ENCODE measurements at places on chromosomes 12 and 14. TPM values are rescaled to one million over a fixed set of nuclear protein-coding genes. Genes with fewer than 3 reads are reported as not detected.

The FGF23 gene
- total RNA-seq, result not detected

The IRAK3 gene
- 26.6 TPM for total RNA-seq

The GNB3 gene
- total RNA-seq, result 3.0 TPM

The ZFHX2 gene
- 1.2 TPM for total RNA-seq

The NCKAP5L gene
- total RNA-seq, result 14.1 TPM

The TAS2R42 gene
- not detected for total RNA-seq

The MANSC4 gene
- total RNA-seq, result not detected

The TAS2R10 gene
- total RNA-seq, result 2.6 TPM

The ARHGAP5 gene
- total RNA-seq, result 201 TPM

DNA sequence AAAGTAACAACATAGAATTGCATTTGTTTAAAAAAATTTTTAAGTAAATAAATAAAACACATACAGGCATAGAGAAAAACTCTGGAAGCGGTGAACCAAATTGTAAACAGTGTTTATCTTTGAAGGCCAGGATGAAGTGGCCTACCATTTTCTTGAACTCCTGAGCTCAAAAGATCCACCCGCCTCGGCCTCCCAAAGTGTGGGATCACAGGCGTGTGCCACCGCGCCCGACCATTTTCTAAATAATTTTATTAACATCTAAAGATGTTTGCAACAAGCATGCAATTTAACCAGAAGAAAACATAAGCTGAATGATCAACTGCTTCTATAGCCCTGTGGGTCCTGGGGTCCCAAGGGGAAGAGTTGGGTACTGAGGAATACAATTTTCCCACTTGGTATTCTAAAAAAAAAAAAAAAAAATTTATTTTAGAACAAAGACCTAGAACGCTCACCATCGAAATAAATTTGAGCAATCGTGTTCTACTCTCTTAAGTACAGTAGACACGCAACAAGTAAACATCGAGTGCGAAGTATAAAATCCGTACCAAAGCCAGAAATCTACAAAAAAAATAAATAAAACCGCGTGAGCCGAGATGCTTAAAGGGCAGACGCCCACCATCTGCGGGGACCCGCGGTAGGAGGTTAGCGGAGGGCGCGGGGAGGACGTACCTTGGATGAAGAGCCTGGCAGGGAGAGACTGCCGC lies 484 bp downstream of the MIS18BP1 start:
- no peak for DNase-seq

DNA sequence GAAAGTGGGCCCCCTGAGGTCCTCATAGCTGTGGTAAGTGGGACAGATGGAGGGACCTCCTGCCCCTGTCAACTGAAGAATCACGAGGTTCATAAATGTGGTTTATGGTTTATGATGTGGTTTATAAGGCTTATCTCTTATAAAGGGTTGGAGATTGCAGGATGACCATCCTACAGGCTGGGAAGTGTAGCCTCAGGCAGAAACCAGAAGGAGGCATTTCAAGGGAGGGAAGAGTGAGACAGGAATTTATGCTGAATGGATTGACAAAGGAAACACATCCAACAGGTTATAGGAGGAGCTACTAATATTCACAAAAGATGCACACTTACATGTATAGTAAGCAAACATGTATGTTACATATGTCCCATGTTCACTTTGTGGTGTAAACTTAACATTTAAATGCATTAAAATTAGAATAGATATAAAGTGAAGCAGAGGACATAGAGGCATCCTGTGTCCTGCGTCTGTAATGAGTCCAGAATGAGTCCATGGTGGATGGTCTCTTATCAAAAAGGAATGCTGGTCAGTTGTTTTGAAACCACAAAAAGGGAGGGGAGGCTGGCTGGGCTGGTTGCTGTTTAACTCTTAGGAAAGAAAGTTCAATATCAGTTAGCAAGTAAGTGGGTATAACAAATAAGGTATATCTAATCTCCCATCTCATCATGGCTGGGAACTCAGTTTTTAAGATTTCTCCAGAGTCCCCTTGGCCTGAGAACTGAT lies 149.0 kb upstream of the RMST start:
- no peak for DNase-seq

GRCh38 chr12:100987552-100988521 lies 193.3 kb downstream of the ANO4 start:
- DNase-seq, result no peak

GRCh38 chr12:107525719-107526554 lies 159.7 kb upstream of the PWP1 start:
- no peak for DNase-seq

DNA sequence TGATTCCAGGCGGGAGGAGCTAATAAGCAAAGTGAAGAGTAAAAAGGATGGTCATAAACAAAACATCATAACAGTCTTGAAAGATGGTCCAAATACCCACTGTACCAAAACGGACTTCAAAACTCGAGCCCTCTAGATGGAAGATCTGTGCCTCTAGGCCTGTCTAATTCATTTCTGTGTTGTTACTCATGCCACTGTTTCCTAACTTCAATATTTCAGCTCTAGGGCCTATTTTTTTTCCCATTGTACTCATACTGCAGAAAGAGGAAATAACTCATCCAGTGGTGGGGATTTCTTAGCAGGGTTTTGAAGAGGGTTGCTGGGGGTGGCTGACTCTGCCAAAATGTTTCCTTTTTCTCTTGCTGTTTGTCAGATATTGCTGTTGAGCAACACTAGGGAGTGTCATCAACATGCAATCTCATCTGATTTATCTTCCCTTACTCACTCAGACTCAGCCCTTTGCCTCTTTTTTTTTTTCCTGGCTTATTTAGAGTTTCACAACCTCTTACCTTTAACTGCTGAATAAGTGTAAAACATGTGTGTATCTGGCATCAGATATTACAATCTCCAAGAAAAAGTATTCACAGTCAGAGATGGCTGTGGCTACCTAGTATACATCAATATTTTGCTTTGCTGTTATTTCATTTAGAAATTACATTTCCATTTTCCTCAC lies 189.6 kb downstream of the DUSP6 start:
- peak; percentile 23 for DNase-seq

- DNase-seq, result no peak
These were observed 176.3 kb upstream of the FKBP4 start for GRCh38 chr12:2618291-2618995.

GRCh38 chr14:19754172-19754571 lies 10.8 kb downstream of the OR4Q3 start:
- no peak for DNase-seq

- DNase-seq, result peak; percentile 75
These were observed 313.6 kb downstream of the ZFP36L1 start for GRCh38 chr14:68479247-68479646.

DNA sequence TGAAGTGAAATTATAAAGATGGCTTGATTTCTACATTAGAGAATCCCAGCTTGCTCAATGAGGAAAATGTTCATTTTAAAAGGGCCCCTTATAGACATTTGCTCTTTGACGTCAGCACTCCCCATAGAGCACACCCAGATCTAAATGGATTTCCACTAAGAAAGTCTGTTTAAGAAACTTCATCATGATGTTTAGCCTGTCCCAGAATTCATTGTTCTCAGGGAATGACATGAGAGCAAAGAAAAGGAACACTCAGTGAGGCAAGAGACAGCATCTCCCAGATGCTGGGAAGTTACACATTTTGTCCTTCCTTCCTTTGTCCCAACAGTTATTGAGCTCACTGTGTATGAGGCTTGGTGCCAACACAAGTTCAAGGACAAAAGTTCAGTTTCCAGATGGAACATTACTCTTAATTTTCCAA lies 4.9 kb downstream of the PHLDA1 start:
- DNase-seq, result no peak

DNA sequence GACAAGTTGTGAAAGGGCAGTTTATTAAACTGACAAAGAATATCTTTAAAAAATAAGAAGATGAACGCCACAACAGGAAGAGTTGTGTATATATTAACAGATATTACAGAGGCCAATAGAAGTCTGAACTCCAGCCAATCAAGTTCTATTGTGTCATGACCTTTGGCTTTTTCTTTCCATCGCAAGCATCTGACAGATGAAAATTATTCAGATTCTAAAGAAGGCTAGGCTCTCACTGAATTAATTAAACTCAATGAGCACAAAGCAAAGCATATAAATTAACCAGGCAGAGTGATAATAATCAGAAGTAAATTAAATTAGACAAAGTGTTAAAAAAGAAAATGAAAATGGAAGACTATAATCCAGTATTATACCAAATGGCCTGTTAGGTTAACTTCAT lies 62.0 kb upstream of the PYGL start:
- DNase-seq, result no peak

DNA sequence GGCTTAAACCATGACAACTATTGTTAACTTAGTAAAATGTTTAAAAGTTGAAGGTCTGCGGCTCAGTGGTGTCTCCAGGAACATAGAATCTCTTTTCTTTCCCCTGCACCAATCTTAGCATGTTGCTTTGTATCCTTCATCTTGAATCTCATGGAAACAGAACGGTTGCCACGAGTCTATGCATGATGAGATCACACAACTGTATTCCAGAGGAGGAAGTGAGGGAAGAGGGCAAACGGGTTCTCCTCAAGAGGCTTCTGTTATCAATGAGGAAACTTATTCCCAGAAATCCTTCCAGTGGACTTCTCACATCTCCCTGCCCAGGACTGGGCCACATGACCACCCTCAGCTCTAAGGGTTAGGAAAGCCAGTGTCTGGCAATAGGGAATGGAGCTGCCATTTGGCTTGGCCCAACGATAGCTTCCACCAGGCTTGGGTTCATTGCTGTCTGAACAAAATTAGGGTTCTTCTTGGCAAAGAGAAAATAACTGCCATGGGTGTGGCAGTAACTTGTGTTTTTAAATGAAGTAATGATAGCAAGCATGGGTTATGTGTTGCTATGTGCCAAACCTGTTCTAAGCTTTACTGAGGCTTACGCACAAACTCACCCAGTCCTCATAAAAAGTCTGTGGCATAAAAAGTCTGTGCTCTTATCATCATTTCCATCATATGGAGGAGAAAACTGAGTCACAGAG lies 17.4 kb downstream of the PLXNC1 start:
- no peak for DNase-seq

DNA sequence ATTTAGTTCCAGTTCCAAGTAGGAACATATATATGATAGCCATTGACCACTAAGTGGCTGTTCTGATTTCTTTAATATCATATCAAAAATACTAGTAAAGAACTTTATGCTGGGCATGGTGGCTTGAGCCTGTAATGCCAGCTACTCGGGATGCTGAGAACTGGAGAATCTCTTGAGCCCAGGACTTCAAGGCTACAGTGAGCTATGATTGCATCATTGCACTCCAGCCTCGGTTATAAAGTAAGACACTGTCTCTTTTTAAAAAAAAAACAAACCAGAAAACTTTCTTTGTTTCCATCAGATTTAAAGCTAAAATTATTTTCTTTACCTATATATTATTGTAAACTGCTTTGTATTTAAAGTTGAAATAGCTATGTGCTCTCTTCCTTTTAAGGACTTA lies 127.0 kb downstream of the SCAF11 start:
- DNase-seq, result no peak

- no peak for DNase-seq
These were observed 13.0 kb upstream of the PYGL start for GRCh38 chr14:50957296-50957695.

DNA sequence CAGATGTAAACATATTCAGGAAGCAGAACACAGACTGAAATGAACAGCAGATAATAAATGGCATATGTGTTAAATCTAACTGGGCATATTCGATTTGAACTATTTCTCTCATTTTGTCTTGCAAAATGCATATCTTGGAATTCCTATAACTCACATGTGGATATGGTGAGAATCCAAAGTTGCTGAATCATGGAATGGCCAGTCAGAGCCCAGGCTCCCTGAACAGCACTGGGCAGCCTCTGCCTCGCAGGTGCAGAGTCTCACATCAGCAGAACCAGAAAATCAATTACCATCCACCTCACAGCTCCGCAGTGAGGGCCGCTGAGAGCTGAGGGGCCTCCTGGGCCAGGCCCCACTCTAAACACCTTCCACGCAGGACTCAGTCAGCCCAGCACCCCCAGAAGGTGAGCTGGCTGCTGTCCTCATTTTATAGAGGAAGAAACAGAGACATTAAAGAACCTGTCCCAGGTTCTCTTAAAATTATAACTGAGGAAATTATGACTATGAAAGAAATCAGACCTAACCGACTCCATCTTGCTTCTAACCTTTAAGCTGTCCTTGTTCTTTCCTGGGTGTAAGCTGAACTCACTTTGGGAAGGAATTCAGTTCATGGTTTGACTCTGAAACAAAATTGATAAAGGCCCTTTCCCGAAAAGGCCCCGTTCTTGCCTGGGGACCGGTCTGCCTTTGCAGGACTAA lies 269.1 kb upstream of the SFSWAP start:
- DNase-seq, result no peak

- DNase-seq, result peak; percentile 78
These were observed at the start of gene RASSF8 for GRCh38 chr12:25958428-25959070. RASSF8 (plus strand) TSS chr12:25958682; CDS start chr12:26055344, 96,662 bp downstream.

- no peak for DNase-seq
These were observed 462.2 kb downstream of the DIO2 start for GRCh38 chr14:79749065-79749464.

GRCh38 chr12:29634057-29634456 lies 136.6 kb upstream of the OVCH1 start:
- no peak for DNase-seq

DNA sequence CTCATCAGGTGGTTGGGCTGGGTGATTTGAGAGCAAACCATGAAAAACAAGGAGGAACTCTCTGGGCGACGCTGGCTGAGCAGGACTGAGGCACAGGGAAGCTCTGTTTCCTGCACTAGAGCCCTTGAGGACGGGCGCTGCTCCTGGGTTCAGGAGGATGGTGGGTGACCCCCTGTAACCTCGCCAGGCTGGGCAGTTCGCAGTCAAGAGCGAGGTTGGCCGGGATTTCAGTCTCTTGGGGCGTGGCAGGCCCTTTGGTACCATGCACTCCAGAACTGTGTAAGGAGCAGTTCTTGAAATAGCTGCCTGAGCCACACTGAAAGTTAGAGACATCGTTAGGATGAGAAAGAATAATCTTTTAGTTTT lies 202.2 kb downstream of the TSPAN9 start:
- peak; percentile 80 for DNase-seq

DNA sequence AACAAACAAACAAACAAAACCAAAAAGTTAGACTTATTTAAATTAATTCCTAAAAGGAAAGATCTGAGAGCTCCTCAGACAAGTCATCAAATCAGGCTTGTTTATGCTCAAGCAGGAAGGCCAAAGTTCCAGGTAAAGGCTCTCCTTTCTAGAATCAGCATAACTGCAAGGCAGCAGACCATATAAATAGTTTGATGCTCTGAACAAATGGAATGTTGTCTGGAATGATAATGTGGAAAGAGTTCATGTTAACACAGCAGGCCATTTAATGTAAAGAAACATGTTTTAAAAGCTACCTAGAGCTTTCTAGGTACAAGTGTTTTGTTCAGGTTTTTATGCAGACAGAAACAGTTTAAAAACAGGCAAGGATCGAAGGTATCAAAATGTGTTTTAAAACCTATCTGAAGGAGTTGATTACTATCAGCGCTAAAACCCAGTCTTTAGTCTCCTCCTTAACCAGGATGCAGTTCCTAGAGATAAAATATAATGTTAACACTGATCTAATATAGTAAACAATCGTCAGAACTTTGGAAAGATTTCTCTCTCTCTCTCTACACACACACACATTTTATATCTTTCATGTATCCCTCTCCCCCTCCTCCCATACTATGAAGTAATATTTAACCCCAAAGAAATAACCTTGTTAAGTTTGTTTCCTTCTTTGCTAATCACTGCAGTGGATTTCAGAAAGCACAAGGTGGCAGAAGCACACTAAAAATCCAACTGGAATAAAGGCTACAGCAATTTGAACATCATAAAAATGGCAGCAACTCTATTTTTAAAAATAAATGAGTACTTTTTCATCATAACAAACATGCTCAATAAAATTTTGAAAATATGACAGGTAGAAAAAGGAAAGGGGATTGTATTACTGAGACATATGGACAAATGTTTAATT lies 135.5 kb downstream of the PAWR start:
- DNase-seq, result no peak

Data from thyroid gland (tissue), 4 donors.